AG08395 (cell line): ENCODE measurements at places on chromosomes 11 and 22.

- DNase-seq, result no peak
Observed at GRCh38 chr11:117953024-117953671, 23.9 kb upstream of the TMPRSS13 start.

DNA sequence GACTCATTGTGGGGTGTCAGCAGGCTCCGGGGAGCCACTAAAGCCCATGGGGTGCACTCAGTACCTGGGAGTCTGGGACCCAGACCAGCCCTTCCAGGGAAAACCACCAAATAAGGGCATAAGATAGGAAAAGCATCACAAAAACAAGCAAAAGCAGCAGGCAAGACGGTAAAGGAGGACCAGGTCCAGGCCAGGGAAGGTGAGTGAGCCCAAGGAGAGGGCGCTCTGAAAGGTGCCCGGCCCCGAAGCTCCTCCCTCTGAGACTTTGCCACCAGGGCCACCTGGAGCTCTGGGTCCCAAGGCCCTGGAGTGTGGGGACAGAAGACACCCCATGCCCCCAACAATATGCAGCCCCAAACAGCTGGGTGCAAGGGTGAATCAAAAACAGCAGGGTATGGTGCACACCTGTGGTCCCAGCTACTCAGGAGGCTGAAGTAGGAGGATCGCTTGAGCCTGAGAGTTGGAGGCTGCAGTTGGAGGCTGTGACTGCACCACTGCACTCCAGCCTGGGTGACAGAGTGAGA lies 5.2 kb upstream of the IL17REL start:
- DNase-seq, result no peak

- DNase-seq, result no peak
Observed at GRCh38 chr11:10601837-10602236, 33.4 kb upstream of the LYVE1 start.

GRCh38 chr11:61923166-61924063 lies 6.0 kb upstream of the RAB3IL1 start:
- peak; percentile 63 for DNase-seq

DNA sequence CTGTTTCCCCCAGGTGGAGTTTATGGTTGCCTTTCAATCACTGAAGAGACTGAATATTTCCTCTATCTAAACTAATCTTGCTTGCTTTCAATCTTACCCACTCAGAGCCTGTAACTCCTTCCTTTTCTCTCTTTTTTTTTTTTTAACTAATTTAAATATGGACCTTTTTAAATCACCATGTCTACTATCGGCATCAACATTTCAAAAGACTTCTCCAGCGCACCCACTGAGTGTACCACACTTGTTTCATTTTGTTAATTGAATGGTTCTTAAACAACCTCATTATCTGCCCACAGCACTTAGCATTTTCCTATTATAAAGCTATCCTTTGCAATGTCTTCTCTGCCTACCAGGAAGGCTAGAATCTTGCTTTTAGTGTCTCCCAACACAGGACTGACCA lies 1212.5 kb downstream of the LRRC4C start:
- DNase-seq, result no peak

DNA sequence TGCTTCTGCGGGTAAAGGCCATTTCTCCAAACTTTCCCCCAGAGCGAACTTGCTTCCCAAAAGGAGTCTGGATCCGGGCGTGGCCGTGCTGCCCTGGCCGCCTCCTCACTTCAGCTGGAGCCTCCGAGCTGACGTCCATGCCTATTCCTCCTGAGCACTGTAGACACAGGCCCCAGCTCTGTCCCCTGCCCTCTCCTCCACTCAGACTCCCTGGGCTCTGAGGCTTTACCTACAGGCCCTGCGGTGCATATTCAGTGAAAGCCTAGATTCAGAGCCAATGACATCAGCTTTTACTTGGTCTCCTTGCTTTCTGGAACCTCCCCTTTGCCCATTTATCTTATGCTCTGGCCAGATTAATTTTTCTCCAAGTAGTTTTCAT lies 9.7 kb downstream of the LRP5 start:
- DNase-seq, result no peak

DNA sequence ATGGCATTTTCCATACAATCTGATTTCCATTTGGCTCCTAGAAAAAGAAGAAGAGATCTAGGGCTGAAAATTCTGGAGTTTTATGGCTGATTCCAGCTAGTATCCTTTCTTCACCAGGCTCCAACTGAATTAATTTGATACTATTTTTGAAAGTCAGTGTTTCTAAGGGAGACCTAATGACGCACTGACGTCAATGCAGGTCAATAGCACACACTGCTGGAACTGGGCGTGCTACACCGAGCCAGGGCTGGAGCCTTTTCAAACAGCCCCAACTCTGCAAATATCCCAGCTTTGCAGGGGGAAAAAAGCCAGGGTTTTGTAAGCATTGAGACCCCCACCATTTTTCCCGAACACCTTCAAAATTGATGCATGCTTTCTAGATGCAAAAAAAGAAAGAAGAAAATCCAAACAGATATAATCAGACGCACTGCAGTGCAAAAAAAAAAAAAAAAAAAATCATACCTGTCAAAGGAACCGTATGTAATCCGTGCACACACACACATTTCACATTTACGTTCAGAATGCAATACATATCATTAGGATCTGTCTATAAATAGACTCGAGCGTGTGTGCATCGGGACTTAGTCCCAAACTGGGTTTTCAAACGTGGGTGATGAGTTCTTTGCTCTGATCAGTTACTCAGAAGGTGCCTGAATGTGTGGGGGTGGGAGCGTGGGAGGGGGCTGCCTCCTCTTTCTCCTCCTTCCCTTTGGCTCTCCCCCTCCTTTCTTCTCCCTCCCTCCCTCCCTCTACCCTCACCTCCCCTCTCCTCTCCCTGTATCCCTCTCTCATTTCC lies 124.5 kb upstream of the HSD17B12 start:
- no peak for DNase-seq

DNA sequence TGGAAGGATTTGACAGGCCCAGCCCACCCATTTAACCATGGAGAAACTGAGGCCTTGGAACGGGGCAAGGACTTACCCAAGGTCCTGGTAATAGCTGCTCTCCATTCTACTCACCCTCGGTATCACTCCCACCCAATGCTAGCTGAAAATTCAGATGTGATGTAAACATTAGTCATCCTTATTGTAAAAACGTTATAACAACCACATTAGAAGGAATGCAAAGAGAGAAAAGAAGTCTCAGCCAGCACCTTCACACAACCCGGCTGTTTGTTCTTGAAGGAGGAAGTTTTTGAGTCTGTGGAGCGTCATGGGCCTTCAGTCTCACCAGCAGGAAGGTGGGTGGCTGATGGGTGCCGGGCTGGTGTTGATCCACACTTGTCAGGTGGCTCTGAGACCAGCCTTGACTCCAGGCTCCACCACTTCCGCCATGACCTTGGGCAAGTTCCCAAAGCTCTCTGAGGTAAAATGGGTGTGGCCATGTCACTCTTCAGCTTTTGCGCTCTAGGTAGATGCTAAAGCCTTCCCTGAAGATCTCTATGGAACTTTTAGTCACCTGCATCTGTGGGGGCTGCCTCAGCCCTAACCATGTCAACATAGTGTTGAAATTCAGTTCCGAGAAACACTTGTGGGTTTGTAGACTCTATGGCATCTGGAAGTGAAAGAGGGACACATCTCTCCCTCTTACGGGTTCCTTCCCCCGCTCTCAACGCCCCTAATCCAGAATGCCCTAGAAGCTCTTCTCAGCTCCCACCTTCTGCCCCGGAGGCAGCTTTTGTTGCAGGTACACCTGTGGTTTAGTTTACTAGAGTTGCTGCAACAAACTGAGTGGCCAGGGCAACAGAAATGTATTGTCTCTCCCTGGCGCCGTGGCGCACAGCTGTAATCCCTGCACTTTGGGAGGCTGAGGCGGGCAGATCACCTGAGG lies 14.8 kb downstream of the CD6 start:
- no peak for DNase-seq

- peak; percentile 18 for DNase-seq
Observed at GRCh38 chr11:108432783-108433182, 34.5 kb downstream of the C11orf65 start.

GRCh38 chr22:47068626-47068996 lies 306.2 kb downstream of the TBC1D22A start:
- no peak for DNase-seq
